Omental fat pad (tissue), 4 donors: ENCODE measurements at places on chromosomes 11 and 22. TPM values are rescaled to one million over a fixed set of nuclear protein-coding genes. Genes with fewer than 3 reads are reported as not detected.

DNA sequence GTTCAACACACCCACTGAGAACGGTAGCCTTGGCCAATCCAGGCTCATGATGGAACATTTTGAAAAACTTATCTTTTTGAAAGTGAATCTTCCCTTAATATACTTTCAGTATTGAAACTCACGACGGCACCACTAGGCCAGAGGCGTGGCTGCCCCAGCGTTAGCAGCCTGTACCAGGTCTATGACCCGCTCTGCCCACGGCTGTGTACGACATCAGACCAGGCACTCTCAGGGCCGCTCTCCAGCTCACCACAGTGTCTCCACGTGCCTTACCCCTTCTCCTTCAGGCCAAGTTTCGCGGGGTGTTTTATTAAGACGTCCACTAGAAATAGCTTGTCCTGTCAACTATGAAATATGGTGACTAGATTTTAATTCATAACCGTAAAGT lies 31.2 kb downstream of the ALG12 start:
- DNase-seq = no peak

- no peak for DNase-seq
These were observed 38.6 kb upstream of the DLAT start for GRCh38 chr11:111986589-111986988.

GRCh38 chr11:117641008-117641915 lies 155.8 kb downstream of the DSCAML1 start:
- DNase-seq = no peak

The ABCC8 gene
- 2.2 TPM for total RNA-seq

The CSNK2A3 gene
- total RNA-seq = 1.7 TPM

GRCh38 chr11:5922749-5923426 lies 19.2 kb upstream of the OR56A3 start:
- DNase-seq = no peak
